ENCODE measurements at places on chromosomes 11 and 22. TPM values are rescaled to one million over a fixed set of nuclear protein-coding genes. Genes with fewer than 3 reads are reported as not detected.

The ACRV1 gene
- not detected for total RNA-seq

The PDGFD gene
- total RNA-seq, result 31.1 TPM

The OR10A2 gene
- not detected for total RNA-seq

The SLC22A25 gene
- not detected for total RNA-seq

The B4GALNT4 gene
- 5.3 TPM for total RNA-seq

The SLC43A1 gene
- 15.9 TPM for total RNA-seq

The PRR33 gene
- total RNA-seq, result not detected

The TCN2 gene
- 40.1 TPM for total RNA-seq

The PITPNM1 gene
- 18.7 TPM for total RNA-seq

The APLNR gene
- total RNA-seq, result 0.10 TPM

The ZNF195 gene
- total RNA-seq, result 27.2 TPM

The DLG2 gene
- total RNA-seq, result 0.63 TPM

The GGTLC3 gene
- total RNA-seq, result not detected

The OR51A2 gene
- not detected for total RNA-seq

The VWCE gene
- 18.6 TPM for total RNA-seq

The MS4A4E gene
- total RNA-seq, result not detected

The TRPM5 gene
- total RNA-seq, result not detected

The LARGE1 gene
- total RNA-seq, result 15.4 TPM

The PARVG gene
- total RNA-seq, result not detected

The PRR14L gene
- total RNA-seq, result 37.2 TPM

The CFAP300 gene
- total RNA-seq, result 0.23 TPM

The WT1 gene
- total RNA-seq, result 1.4 TPM

The LBHD1 gene
- 7.1 TPM for total RNA-seq

The BEST1 gene
- not detected for total RNA-seq

The PAMR1 gene
- total RNA-seq, result not detected

The ANKK1 gene
- total RNA-seq, result 0.12 TPM

The SGSM1 gene
- not detected for total RNA-seq

The INPP5J gene
- 0.35 TPM for total RNA-seq

The NFAM1 gene
- total RNA-seq, result not detected

The RAG2 gene
- total RNA-seq, result not detected
